ENCODE measurements at places on chromosomes 6 and 20. TPM values are rescaled to one million over a fixed set of nuclear protein-coding genes. Genes with fewer than 3 reads are reported as not detected.

The TBX18 gene
- 38.1 TPM for total RNA-seq

The RIPPLY2 gene
- 2.7 TPM for total RNA-seq

The DYNLT2 gene
- 6.4 TPM for total RNA-seq

The BACH2 gene
- 33.6 TPM for total RNA-seq

The RAD21L1 gene
- total RNA-seq, result 0.38 TPM

The TNXB gene
- 129 TPM for total RNA-seq

The PPT2 gene
- total RNA-seq, result 318 TPM

The PXDC1 gene
- total RNA-seq, result 22.0 TPM

The PBOV1 gene
- total RNA-seq, result not detected

The ABT1 gene
- total RNA-seq, result 13.3 TPM

The MAP7 gene
- 40.2 TPM for total RNA-seq

The HLA-DPB1 gene
- total RNA-seq, result 6.7 TPM

The AGPAT1 gene
- total RNA-seq, result 20.1 TPM

The SASH1 gene
- 103 TPM for total RNA-seq

The ARFGAP1 gene
- 97.1 TPM for total RNA-seq

The SLC24A3 gene
- total RNA-seq, result 12.8 TPM

The SYTL3 gene
- total RNA-seq, result 3.2 TPM

The MAS1 gene
- total RNA-seq, result 0.05 TPM

The KIF6 gene
- total RNA-seq, result 6.2 TPM

The MYL9 gene
- total RNA-seq, result 15.0 TPM

The SLC26A8 gene
- 1.4 TPM for total RNA-seq

The FKBP1A gene
- 73.3 TPM for total RNA-seq

The BTN1A1 gene
- total RNA-seq, result not detected

The HSF2 gene
- total RNA-seq, result 58.1 TPM

The OR2H2 gene
- not detected for total RNA-seq

The CST4 gene
- not detected for total RNA-seq

The HLA-DRA gene
- total RNA-seq, result 40.0 TPM

The CCN2 gene
- 93.1 TPM for total RNA-seq

All from camera-type eye (tissue), 1 donor.